Naive thymus-derived CD4-positive, alpha-beta T cell (primary cell): ENCODE measurements at places on chromosomes 2 and 18. TPM values are rescaled to one million over a fixed set of nuclear protein-coding genes. Genes with fewer than 3 reads are reported as not detected.

Gene CFAP65
- not detected for polyA plus RNA-seq

Gene C2orf66
- not detected for polyA plus RNA-seq

Gene SLC4A3
- not detected for polyA plus RNA-seq

DNA sequence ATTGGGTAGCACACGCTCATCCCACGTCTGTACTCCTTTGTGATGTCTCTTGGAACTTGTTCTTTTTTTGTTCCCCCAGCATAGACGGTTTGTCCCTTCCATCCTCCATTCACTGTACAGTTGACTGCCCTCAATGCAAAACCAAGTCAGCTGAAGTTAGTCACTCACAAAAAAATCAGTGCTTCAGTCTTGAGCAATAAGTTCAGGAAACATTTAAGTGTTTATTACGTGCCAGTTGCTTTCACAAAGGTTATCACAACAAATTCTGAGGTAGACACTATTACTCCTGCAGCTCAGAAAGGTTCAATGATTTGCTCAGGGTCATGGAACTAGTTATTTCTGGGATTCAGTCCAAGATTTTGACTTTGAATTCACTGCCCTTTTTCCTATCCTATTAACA lies 102.2 kb downstream of the PDE1A start:
- no peak for DNase-seq

DNA sequence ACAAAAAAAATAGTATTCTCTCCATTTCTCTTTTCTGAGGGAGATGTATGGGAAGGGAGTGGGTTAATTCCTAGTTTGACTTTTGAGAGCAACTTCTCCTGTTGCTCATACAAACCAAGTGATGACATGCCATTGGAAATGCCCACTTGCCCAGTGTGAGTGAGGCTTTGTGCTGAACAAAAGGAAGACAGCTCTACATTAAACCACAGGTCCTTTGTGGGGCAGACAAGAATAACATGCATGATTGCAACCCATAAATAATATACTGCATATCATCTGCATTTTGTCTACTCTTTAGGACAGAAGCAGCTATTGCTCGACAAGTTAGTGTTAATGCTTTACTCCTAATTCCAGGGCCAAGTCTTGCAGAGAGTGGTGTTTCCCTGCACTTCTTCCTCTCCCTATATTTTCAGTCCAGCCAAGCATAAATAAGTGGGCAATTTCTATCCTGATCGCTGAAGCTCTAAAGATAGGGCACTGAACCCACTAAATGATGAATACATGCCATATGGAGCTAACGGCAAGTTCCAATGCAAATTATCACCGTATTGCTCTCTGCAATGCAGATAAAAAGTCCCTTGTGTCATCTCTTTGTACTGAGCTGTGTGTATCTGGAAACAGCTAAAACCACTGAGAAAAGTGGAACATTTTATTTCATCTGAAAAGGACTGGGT lies 19.4 kb upstream of the EHBP1 start:
- DNase-seq: no peak

DNA sequence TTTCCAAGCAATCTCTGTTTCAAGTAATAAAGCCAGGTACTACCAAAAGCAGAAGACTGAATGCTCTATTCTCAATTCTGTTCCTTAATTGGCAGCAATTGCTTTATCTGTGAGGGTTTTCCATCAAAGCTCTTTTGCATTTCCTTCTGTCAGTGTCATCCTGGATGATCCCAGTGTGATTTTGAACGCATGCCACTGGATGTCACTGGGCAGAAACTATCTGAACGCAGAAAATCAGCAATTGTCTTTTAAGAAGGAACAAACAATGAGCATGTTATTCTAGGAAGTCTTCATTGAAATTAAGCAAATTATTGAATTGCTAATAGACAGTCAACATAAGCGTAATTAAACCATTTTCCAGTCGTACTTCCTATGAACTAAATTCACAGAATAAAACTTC lies 259.0 kb upstream of the REG3G start:
- DNase-seq: no peak
